ENCODE measurements at places on chromosomes 5 and 9.

DNA sequence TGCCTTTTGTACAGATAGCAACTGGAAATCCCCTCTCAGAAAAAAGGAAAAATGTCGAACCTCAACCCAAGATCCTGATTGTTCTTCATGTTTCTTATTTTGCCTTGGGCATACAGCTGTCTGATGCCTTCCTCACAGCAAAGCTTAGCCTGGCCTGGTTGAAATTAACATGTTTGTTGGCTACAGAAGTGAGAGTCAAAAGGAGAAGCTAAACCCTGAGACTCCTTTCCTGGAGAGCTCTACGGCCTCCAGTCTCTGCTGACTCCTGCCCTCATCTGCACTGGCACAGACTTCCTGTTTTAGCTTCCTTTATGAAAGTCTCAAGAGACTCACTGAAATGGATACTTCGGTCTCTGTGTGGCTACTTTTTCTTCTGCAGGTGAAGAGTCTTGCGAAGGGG lies 186.7 kb downstream of the PARP8 start:
- DNase-seq, result no peak

DNA sequence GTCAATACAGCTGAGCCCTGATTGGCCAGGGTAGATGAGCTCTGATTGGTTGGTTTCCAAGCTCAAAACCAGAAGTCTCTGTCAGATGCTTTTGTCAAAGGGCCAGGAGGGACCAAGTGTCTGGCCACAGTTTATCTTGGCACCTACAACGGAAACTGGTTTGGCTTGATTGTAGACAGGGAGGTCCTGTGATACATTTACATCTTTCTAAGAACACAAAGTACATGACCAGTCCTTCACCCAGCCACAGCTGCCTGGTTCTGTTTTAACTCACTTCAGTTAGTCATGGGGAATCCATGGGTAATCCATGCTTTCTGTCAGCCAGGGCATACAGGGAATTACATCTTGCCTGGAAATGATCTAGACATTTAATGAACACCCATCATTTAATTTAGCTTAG lies 171.2 kb downstream of the SLC12A2 start:
- DNase-seq, result no peak

DNA sequence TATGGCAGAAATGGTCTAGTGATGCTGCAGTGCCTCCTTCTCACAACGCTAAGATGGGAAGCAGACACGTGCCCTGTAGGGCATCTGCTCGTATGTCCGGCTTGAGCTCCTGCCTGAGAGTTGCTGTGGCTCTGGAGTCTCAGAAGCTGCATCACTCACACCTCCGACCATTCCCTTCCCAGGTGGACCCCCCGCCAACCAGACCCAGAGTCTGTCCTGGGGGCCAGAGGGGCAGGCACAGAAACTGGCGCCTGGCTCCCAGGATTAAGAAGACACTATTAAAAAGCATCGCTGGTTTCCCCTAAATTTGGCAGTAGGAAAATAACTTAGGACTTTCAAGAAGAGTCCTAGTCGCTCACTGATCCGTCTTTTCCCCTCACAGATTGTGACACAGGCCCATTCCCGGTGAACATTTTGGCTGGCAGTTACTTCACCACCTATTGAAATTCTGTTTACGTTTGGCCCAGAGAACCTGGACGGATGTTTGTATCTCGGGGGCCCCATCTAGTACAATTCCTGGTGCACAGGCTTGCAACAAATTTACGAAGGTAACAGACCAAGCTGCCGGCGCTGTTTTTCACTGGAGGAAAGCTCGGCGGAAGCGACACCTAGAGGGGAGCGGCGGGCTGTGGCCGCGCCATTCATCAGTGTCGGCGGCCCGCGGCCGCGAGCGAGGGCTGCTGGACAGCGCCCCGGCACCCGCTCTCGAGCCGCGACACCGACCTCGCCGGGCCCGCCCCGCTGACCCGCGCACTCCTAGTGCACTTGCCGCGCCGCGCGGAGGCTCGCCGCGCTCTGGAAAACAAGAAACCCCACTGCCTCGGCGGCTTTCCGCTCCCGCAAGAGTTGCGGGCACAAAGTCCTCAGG lies 1.6 kb downstream of the FSTL4 start:
- DNase-seq, result no peak

GRCh38 chr9:4137681-4138099 lies 162.2 kb downstream of the GLIS3 start:
- DNase-seq, result no peak

DNA sequence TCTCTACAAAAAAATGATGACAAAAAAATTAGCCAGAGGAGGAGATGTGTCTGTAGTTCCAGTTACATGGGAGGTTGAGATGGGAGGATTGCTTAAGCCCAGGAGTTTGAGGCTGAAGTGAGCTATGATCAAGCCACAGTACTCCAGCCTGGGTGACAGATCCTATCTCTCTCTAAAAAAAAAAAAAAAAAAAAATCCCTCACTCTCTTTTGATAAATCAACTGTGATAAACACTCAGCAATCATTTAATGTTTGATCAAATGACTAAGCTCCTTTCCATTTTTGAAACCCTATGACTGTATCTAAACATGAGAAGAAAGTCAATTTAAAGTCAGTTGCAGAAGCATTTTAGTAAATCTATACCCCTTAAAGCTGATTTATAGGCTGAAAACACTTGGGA lies 112.1 kb upstream of the IL6ST start:
- DNase-seq, result no peak

GRCh38 chr5:4699592-4699991 lies 440.5 kb upstream of the ADAMTS16 start:
- no peak for DNase-seq

DNA sequence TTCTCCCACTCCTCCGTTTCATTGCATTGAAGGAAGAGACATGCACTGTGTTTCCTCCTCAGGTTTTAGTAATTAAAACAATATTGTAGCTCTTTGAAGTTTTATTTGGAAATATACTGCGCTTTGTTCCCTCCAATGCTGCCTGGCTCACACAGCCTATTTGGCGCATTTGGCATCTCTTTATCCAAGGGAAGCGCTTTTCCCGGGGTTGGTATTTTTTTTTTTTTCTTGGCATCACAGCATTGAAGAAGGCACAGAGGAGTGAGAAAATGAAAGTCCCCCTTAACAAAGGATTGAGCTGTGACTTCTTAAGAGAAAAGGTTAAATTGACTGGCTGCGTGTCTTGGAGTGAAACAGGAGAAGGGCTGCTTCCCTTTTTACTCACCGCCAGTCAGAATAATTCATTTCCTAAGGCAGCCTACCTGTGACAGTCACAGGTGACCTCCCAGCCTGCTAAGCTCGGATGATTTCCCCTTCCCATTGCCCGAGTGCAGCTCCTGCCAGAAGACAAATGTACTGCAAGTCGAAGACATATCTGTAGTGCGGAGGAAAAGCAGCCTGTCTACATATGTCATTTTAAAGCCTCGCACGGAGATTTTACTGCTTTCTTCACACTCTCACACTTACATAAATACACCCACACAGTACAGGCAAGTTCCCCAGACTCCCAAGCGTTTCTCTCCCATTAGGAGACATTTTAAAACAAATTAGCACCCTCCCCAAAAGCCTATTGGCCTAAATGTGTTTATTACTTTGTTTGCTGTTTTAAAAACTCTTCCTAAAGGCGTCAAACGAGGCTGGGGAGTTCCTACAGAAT lies 665.5 kb upstream of the ZNF608 start:
- DNase-seq, result no peak

- no peak for DNase-seq
These were observed 39.3 kb upstream of the MVB12B start for GRCh38 chr9:126287166-126287866.

- DNase-seq, result no peak
These were observed 48.7 kb upstream of the CTSL start for GRCh38 chr9:87676976-87677775.

DNA sequence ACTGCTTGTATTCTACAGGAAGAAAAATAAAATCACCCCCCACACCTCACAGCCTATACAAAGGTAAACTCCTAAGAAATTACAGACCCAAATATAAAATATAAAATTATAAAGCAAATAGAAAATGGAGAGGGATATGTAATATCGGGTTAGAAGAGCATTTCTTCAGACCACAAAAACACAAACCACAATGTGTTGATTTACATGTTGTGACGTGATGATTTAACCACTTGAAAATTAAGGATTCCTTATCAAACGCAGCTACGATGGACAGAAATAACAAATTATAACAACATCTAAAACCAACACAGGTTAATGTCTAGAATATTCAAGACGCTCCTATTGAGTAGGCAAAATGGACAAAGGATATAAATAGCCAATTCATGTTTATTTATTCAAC lies 26.3 kb downstream of the SSBP2 start:
- no peak for DNase-seq

GRCh38 chr9:137708590-137709284 lies 89.9 kb downstream of the EHMT1 start:
- DNase-seq, result no peak

DNA sequence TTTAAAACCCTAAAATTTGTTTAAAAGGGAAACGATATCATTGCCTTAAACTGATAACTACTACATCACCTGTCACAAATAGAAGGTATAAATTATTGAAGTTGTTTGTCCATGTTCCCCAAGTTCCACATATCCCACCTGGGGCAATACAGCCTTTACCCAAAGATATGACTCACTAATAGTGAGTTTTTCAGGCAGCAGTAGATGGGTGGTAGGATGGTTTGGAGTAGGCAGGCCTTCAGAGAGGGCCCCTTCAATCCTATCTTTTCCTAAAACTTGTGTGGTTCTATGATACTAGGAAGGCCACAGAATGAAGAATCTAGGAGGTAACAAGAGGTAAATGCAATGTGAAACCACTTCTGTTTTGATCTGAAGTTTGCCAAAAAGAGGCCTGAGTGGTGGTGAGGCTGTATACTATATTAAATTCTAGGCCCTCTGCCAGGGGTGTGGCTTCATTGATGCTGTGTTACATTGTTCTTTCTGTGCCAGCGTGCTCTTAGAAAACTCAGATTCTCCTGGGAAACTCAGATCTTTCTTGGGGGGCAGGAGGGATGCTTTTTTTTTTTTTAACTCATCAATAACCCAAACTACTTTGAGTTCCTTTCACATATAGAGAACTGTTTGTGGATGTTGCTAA lies 7.2 kb downstream of the CYSTM1 start:
- DNase-seq, result no peak

DNA sequence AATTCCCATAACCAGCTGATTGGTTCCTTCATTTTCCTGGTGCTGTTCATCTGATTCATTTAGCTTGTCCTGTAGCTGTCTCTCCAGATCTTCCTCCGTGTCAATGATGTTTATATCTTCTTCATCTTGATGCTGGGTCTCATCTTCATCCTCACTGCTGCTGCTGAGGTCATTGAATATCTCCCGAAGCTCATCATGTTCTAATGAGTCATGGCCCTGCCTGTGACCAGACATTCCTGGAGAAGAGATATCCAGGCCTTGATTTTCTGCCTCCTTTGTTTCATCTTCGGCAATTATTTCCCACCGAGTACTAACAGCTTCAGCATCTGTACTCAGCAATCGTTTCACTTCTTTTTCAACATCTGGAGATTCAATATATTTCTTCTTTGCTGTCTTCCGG lies 1.4 kb downstream of the TAF7 start:
- DNase-seq, result no peak

GRCh38 chr9:114289571-114290481 lies 33.1 kb upstream of the ORM1 start:
- DNase-seq, result no peak

DNA sequence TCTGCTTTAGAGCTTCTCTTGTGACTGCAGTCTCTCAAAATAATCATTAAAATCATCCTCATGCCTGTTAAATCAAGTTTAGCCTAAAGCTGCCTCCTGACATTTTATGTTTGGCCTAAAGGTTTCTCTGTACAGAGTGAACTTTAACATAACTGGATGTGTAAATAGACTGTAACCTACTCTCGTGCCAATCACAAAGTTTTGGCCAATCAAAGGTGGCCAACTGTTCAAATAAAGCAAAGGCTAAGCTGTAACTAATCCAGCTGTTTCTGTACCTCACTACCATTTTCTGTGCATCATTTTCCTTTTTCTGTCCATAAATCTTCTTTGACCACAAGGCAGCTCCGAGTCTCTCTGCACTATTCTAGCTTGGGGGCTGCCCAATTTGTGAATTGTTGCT lies 86.2 kb downstream of the GCNT1 start:
- no peak for DNase-seq

- DNase-seq, result no peak
These were observed 18.8 kb downstream of the UBE2R2 start for GRCh38 chr9:33835625-33836260.

DNA sequence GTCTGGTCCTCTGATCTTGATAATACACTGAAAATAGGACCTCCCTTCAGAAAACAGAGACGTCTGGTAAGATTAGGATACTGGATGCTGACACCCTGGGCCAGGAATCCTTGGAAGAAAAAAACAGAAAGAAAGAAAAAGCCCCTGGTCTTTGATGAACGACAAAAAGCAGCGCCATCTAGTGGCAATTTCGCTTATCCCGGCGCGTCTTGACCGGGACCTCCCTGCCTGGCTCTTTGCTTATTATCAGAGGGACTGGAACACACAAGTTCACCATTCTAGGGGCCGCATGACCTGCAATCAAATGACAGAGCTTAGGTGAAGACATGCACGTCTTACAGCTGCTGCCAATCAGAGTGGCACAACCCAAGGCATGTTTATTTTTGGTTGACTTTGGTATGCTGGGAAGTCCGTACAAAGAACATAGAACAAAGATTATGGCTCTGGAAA lies 114.9 kb upstream of the NFIB start:
- no peak for DNase-seq

DNA sequence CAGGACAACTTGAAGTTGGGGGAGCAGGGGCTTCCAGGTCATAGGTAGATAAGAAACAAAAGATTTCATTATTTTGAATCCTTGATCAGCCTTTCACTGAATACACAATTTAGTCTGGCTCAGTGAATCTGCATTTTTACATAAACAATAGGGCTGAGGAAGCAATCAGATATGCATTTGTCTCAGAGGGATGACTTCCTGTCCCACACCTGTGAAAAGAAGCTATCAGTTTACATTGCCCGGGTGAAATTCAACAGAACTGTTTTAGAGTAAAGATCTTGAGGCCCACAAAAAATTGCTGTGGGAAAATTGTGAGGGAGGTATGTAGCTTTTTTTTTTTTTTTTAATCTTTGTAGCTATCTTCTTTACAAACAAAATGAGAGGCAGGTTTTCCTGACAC lies 38.3 kb downstream of the DNAJB5 start:
- DNase-seq, result no peak
